ENCODE measurements at places on chromosomes 5 and 9.

DNA sequence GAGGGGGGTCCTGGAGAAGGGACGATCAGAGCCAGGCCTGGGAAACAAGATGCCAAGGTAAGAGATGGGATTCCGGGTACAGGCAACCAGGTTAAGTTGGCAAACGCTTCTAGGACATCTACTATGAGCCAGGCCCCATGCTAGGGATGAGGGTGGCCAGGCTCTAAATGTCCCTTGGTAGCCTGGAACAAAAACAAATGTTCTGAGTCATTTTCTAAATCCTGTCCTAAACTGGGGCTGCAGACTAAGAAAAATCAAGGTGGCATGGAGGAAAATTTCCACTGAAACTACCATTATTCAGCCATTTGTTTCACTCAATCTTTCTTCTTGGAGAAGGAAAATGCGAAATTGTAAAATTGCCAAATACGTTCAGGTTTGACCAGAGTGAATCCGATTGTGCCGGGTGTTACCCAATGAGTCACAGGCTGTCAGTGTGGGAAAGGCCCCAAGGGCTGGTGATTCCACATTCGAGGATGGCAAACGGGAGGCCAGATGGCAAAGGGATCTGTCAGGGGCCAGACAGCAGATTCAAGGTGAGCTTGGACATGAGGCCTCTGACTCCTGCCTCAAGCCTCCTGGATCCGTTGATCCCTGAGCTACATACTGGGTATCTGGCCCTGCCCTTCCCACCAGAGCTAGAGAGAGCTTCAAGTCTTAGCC lies 57.6 kb downstream of the PAX5 start:
- DNase-seq: no peak

DNA sequence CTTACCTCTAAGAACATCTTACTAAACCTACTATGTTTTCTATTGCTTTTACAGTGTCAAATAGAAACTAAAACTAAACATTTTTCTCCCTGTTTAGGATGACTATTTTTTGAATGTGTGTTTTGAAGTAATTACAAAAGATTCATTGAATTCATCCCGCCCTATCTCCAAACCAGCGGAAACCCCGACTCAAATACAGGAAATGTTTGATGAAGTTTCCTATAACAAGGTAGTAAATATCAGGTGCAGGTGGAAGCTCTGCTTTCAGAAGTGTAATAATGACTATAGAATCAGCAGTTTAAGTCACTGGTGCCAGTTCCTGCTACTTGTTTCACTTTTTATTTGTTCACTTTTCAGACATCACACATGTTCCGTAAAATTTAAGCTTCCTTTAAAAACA lies 20.0 kb downstream of the ERAP2 start:
- DNase-seq: peak; percentile 60

GRCh38 chr9:131812116-131812790 lies 72.4 kb upstream of the RAPGEF1 start:
- no peak for DNase-seq

GRCh38 chr9:16656432-16657169 lies 213.9 kb downstream of the BNC2 start:
- no peak for DNase-seq

DNA sequence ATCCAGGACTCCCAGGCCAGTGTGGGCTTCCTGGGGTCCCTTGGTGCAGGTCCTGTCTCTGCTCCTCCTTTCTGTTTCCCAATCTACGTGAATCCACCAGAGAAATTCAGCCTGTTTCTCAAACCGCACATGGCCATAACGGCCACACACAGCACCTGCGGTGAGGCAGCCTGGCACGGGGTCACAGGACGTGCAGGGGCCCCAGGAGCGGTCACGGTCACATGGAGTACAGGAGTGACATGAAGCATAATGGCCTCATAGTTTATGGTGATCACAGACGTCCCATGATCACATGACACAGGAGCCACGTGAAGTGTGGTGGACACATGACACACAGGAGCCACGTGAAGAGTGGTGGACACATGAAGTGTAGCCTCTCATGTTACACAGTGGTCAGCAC lies 248.5 kb upstream of the IRX4 start:
- no peak for DNase-seq

- no peak for DNase-seq
These were observed 20.1 kb upstream of the IFNB1 start for GRCh38 chr9:21097817-21098216.

DNA sequence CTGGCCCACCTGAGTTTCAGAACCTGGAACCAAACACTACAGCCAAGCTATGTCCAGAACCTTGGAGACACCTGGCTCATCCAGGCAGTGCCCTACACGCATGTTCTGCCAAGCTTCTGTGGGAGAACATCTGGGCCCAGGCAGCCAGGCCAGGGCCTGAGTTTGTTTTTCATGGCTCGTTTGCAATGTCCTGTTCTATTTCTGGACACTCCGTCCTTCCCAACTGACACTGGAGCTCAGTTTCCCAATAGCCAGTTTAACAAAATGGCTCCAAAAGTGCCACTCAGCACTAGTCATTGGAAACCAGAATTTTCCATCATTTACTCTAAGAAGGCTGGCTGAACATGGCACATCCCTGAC lies 38.6 kb downstream of the SH3RF2 start:
- DNase-seq: no peak

- DNase-seq: no peak
These were observed 425.1 kb downstream of the ARHGEF28 start for GRCh38 chr5:74051076-74051475.

DNA sequence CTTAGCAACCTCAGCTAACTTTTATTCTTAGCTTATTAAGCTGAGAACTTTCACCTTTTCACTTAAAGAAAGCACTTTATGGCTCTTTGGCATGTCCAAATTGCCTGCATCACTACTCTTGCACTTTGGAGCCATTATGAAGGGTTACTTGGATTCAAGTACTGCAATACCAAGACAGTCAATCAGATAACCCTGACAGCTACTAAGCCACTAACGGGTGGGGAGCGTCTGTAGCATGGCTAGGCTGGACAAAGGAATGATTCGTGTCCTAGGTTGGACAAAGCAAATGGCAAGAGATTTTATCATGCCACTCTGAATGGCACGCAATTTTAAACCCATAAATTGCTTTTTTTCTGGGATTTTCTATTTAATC lies 39.6 kb downstream of the TRPM6 start:
- no peak for DNase-seq

DNA sequence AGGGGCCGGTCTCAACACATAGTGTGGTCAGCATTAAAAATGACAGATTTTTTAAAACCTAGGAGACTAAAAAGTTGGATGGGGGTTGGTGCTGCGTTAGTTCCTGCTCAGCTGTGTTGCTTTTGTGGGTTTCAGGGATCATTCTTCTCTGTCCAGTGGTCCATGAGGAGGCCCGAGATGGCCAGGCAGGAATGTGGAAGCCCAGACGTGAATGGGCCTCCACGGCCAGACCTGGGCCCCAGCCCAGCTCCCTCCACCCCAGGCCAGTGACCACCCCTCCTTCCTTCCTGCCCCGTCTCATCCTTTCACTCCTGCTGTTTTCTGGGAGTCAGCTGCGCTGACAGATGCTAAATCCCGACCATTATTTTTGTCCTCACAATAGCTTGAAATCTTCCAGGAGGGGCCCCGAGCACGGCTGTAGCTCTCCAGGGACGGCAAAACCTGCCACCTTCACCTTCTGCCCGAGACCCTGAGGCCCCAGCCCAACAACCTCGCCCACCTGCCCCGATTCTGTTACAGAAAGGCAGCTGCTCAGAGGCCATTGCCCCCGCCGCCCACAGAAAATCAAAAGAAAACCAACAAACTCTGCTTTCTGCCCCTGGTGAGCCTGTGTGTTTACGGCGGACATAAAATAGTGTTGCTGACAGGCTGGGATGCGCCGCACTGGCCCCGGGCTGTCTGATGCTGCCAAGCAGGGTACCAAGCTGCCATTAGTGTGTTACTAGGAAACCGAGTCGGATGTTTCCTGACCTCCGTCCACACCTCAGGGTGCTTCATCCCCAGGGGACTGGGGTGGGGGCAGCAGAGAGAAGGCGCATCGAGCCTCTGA lies 83.7 kb upstream of the SARDH start:
- DNase-seq: no peak

DNA sequence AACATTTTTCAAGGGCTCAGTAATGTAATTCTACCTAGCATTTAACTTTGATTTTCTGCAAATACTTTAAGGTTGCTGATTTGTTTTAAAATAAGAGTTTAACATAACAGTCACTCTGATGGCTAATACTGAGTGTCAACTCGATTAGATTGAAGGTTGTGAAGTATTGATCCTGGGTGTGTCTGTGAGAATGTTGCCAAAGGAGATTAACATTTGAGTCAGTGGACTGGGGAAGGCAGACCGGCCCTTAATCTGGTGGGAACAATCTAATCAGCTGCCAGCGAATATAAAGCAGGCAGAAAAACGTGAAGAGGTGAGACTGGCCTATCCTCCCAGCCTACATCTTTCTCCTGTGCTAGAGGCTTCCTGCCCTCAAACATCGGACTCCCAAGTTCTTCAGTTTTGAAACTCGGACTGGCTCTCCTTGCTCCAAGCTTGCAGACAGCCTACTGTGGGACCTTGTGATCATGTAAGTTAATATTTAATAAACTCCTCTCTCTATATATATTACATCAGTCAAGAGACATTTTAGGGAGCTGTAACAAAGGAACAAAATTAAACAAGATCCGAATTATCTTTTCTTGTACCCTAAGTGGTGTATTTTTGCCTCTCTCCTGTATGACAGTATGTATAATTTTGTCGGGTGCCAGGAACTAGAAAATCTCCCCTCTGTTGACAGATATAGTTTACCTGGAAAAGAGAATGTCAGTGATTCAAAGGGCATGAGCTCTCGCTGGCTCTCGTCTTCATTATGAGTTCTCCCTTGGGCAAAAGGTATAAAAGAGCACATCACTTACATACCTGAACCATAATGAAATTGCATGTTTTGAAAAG lies 576.1 kb downstream of the LRRC70 start:
- DNase-seq: no peak

DNA sequence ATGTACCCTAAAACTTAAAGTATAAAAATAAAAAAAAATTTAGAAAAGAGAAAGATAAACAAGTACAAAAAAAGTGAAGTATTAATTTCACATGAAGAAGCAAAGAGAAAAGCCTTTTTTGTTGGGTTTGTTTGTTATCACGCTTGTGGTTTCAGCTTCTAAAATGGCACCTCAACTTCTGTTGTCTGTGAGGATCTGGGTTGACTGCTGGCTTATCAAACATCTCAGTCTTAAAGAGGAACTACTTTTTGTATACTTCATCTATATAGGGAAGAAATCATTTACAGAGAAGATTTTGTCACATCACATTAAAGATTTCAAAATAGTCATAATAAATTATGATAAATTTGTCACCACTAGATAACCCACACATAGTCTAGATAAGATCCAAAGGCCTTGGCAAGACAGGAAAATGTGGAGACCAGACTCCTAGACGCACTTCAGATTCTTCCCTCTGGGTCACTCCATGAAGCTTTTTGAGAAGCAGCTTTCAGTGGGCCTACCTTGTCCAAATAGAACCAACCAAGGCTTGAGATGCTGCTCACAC lies 8.8 kb upstream of the ADGRV1 start:
- no peak for DNase-seq

DNA sequence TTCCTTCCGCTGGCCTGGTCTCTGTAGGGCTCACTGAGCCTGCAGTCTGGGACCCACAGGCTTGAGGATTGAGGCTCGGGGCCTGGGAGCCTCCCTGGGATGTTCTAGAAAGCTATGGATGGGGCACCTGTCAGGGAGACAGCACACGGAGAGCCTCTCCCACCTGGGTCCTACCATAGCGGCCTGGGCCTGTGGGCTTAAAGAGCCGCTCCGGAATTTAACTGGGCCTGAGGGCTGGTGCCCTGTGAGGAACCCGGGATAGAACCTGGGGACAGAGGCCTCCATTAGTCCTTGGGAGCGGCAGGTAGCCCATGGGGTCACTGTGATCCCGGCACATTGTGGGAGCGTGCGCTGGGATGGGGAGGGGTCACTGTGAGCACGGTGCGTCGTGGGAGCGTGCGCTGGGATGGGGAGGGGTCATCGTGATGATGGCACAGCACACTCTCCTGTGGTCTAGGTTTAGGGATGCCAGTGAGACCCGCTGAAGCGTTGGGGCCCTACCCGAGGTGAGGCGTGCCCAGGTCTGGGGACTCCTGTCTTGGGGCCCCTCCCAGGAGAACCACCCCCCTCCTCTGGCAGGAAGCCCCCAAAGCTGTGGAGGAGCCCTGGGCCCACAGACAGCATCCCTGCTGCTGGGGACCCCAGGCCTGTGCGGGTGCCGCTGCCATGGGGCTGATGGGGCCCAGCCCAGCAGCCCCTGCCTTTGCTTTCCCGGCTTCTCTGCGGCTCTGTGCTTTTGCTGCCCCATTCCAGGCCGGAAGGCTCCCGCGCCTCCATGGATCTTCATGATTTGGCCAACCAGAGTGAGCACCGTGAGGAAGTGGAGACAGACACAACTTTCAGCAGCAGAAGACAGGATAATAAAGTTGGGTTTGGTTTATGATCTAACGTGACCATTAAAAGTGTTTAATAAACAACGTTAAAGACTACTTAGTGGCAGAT lies 3.4 kb upstream of the CEP72 start:
- no peak for DNase-seq

DNA sequence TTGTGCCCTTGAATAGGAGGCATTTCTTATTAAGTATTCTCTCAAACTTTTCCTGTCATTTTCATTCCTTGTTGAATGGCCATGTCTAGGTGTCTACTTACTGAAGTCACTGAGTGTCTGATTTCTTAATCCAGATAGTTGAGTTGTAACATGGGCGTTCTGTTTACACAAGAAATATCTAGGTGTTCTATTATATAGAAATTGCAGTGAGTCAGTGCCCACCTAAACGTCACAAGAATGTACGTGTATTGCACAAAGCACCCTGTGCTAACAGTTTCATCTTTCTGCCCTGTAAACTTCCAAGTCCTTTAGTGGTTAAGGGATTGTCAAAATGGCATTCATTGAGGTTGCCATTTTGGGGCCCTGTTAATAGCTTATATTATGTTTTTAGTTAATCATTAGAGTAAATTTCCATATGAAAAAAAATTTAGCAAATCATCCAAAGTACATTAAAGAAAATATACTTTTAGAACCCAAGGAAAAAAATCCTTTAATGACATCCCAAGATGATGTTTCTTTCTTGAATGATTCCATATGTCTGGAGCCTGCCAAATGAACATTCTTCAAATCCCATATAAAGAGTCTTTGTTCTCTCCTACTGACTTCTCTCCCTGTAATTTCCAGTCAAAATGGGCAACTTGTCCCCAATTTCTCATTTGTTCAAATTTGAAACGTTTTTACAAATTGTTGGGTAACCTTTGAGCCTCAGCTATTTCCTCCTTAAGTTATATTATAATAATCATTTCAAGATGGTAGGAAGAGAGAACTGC lies 114.2 kb downstream of the GOLPH3 start:
- DNase-seq: no peak

- no peak for DNase-seq
These were observed at the start of gene TLR4 for GRCh38 chr9:117704024-117704575. Gene TLR4 (plus strand): TSS chr9:117704403. CDS start chr9:117704473, 70 bp downstream.

Data from CD8-positive, alpha-beta memory T cell (primary cell).